ENCODE measurements at places on chromosomes 2 and 18.

DNA sequence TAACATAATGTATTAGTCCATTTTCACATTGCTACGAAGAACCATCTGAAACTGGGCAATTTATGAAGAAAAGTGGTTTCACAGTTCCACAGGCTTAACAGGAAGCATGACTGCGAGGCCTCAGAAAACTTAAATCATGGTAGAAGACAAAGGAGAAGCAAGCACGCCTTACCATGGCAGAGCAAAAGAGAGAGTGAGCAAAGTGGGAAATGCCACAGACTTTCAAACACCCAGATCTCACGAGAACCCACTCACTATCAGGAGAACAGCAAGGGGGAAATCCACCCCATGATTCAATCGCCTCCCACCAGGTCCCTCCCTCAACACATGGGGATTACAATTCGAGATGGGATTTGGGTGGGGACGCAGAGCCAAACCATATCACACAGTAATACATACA lies 22.5 kb downstream of the PIGN start:
- no peak for DNase-seq

DNA sequence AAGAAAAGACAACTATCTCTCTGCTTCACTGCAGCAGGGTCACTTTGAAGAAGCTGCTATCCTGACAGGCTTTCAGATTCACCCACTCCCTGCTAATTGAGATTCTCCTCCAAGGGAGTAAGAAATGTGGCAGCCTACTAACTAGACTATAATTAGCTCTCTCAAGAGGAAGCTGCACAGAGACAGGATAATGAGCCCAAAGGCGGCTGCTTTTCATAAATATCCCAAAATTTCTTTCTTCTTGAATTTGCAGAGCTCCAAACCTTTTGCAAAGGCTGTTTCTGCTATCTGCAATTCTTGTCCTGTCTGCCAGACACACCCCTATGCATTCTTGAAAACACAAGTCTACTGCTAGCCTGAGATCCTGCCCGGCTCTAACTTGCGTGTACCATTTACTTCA lies 54.0 kb upstream of the RNU4ATAC start:
- DNase-seq = no peak

GRCh38 chr2:28062867-28063266 lies 172.3 kb downstream of the BABAM2 start:
- DNase-seq = no peak

DNA sequence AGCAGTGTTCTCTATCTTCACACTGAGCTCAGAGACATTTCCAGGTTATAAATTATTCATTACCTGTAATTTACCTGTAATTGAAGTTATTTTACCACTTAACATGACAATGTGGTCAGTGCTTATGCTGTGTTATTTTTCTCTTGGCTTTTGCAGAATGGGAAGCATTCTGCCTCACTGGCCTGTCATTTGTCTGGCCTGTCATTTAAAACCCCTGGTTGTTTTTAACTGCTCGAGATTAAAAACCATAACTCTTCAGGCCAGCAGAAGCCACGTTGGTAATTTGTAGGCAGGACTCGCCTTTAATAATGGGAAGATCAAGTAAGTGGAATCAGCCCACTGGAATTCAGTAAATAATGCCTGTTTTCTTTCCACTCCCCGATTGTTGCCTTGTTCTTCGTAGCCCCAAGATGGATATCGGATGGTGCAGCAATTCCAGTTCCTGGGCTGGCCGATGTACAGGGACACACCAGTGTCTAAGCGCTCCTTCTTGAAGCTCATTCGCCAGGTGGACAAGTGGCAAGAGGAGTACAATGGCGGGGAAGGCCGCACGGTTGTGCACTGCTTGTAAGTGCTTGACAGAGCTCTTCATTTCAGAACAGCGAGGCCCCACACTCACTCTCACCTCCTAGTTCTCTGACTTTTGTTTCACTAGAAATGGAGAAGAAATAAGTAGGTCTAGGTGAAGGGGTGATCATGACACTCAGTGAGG lies 222.4 kb upstream of the RAB12 start:
- DNase-seq = no peak

DNA sequence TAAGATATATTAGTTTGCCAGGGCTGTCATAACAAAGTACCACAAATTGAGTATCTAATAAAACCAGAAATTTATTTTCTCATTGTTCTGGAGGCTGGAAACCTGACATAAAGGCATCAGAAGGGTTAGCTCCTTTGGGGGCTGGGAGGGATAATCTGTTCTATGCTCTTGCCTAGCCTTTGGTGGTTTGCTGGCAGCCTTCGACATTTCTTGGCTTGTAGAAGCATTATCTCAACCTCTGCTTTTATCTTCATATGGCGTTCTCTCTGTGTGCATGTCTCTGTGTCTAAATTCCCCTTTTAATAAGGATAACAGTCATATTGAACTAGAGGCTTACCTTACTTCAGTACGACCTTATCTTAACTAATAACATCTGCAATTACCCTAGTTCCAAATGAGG lies 22.8 kb upstream of the NT5C1B start:
- DNase-seq = no peak

DNA sequence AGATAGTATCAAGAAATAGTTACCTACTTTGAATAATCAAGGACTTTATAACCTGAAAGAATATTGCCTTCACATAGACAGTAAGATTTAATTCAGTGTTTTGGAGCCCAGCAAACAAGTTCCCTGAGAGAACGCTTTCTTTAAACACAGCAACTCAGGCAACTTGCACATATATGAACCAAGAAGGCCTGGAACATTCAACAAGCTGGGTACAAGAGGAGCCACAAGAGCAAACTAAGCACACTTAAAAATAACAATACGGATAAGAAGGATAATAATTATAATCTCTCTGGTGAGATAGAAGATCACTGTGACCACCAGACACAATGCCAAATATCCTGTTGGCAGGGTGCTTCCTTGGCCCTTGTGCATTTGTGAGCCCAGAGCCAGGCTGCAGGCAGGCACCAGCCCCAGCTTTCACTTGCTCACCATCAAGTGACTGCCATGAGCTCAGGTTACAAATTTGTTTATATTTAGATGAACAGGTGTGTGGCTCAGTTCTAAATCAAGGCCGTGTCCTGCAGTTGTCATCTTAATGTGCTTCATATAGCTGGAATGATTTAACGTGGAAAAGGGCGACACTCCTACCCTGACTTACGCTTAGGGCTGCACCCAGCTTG lies 446.6 kb downstream of the IRS1 start:
- no peak for DNase-seq

DNA sequence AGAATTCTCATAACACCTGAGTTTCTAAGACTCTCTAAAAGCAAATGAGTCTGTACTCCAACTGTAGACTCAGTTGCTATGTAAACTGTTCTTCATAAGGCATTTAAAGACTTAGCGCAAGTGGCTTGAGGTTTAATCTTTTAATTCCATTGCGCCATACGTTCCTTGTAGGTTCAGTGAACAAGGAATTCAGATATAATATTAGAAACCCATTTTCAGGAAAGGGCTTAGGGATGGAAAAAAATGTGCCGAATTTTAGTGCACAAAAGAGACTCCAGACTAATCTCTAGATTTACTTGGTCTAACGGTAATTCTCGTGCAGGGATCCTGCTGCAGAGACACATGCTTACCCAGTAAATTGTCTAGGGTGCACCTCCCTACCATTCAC lies 268.9 kb upstream of the TANK start:
- no peak for DNase-seq

DNA sequence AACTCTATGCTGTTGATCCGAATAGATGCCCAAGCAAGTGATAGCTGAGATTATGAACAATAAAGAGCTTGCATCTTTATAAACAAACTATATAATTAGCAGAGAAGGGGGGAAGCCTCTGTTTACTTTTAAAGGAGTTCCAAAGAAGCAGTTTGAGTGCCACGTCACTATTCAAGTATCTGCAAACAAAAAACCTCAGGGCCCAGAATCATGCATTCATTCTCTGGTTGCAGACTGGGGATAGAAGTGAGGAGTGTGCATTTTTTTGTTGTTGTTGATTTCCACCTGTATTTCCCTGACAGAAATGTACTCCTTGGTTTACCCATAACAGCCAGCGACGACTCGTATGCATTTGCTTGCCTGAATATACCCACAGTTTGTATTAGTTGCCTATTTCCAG lies 264.3 kb downstream of the PTGR3 start:
- no peak for DNase-seq

DNA sequence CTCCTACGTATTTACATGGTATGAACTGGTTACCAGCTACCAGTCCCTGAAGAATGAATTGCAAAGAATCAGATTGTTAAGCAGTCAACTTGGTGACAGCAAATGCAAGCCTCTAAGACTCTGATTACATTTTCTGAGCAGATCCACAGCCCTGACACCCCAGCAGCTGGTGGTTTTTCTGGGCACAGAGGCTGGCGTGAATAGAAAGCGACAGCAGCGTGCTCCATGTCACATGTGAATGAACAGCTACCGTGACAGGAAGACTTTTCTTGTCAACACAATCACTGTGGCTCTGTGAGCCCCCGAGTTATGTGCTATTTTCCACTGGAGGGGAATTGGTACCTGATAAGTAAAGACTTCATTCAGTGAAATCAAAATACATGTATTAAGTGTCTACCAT lies 93.2 kb upstream of the CBLN2 start:
- DNase-seq = no peak

GRCh38 chr2:216661639-216662375 lies 28.6 kb downstream of the IGFBP2 start:
- DNase-seq = peak; percentile 32

- DNase-seq = peak; percentile 5
Observed at GRCh38 chr2:182650704-182651103, 65.4 kb upstream of the DNAJC10 start.

GRCh38 chr2:219572237-219573001 lies at the start of gene INHA:
Gene INHA (plus strand): TSS chr2:219572310. CDS start chr2:219572375, 65 bp downstream.
- DNase-seq = no peak

- DNase-seq = no peak
Observed at GRCh38 chr2:86636842-86637241, 13.2 kb upstream of the RNF103 start.

- no peak for DNase-seq
Observed at GRCh38 chr2:100720445-100720844, 99.5 kb upstream of the NPAS2 start.

GRCh38 chr18:35697869-35698268 lies 116.3 kb downstream of the GALNT1 start:
- no peak for DNase-seq

- no peak for DNase-seq
Observed at GRCh38 chr18:80119111-80119510, 10.0 kb downstream of the ADNP2 start.

DNA sequence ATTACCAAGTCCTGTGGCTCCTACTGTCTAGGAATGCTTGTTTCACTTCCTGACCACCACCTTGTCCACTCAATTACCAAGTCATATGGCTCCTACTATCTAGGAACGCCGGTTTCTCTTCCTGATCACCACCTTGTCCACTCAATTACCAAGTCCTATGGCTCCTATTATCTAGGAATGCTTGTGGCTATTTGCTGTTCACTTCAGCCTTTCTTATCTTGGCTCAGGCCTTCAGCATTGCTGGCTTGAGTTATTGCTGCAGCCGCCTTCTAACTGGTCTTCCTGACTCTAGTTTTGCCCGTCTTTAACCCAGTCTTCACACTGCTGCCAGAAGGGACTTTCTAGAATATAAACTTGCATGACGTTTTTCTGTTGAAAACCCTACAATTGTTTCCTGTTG lies 82.5 kb upstream of the GAREM1 start:
- no peak for DNase-seq

DNA sequence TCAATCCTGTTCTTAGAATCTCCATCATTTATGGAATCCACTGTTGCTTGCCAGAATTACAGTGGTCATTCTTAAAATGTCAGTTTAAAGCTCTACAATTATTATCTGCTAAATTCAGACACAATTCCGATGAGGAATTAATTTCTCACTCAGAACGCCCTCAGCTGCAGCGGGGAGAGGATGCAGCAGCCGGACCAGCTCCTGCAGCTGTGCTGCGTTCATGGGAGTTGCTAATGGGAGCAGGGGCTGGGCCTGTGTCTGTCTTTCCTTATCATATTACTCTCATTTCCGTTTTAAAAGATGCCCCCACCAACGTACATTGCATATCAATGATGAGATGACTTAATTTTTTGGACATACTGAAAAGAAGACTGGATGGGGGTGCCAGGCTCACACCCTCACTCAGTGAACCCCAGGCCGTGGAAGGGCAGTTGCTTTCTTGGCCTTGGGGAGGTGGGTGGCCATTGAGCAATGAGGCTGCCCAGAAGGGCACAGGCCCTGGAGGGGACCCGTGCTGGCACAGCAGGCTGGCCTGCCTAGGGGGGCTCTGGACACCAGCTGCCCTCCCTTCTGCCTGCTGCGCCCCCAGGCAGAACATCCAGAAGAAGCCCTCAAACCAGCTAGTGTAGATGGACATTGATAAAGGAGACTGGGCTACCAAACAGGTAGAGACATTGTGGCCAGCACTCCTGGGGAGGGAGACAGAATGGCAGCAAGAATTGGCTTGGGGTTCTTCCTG lies 503.6 kb upstream of the MYT1L start:
- no peak for DNase-seq

- no peak for DNase-seq
Observed at GRCh38 chr18:3107740-3108151, 94.8 kb upstream of the LPIN2 start.

DNA sequence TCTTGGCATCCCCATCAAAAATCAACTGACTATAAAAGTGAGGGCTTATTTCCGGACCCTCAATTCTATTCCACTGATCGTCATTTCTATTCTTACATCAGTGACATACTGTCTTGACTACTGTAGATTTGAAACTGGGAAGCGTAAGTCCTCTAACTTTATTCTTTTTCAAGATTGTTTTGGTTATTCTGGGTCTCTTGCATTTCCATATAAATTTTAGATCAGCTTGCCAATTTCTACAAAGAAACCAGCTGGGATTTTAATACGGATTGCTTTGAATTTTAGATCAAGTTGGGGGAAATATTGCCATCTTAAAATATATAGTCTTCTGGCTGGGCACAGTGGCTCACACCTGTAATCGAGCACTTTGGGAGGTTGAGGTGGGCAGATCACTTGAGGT lies 17.9 kb upstream of the INPP4A start:
- no peak for DNase-seq

- DNase-seq = no peak
Observed at GRCh38 chr2:7007846-7008741, 90.9 kb downstream of the RNF144A start.

GRCh38 chr18:13376841-13377351 lies 158.3 kb downstream of the LDLRAD4 start:
- DNase-seq = peak; percentile 78

DNA sequence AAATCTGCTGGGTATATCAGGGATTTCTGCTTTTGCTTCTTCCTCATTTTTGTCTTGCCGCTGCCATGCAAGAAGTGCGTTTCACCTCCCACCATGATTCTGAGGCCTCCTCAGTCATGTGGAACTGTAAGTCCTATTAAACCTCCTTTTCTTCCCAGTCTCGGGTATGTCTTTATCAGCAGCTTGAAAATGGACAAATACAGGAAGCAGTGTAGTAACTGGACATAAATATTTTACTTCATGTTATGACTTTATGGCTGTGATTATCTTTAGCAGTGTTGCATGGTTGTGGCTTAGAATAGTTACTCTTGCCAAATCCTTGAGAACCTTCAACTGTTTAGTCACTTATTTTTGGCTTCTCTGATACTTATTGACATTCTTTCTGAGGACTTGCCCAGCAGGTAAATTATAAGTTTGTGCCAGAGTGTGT lies 66.2 kb upstream of the DLX2 start:
- no peak for DNase-seq

All from natural killer cell (primary cell).